Lung (tissue), 17 donors: ENCODE measurements at places on chromosomes 12 and 14. TPM values are rescaled to one million over a fixed set of nuclear protein-coding genes. Genes with fewer than 3 reads are reported as not detected.

SIX6 gene
- total RNA-seq: not detected

KRT83 gene
- not detected for total RNA-seq

SERPINA9 gene
- total RNA-seq: not detected

G2E3 gene
- total RNA-seq: 24.5 TPM

PTPRB gene
- 93.6 TPM for total RNA-seq

RHEBL1 gene
- 0.51 TPM for total RNA-seq

DBX2 gene
- not detected for total RNA-seq

ADGRD1 gene
- total RNA-seq: 85.6 TPM

SLC25A21 gene
- 0.58 TPM for total RNA-seq

MGP gene
- 175 TPM for total RNA-seq

TM9SF1 gene
- total RNA-seq: 42.3 TPM

LRRC23 gene
- total RNA-seq: 48.7 TPM

MBD6 gene
- 132 TPM for total RNA-seq

DNA sequence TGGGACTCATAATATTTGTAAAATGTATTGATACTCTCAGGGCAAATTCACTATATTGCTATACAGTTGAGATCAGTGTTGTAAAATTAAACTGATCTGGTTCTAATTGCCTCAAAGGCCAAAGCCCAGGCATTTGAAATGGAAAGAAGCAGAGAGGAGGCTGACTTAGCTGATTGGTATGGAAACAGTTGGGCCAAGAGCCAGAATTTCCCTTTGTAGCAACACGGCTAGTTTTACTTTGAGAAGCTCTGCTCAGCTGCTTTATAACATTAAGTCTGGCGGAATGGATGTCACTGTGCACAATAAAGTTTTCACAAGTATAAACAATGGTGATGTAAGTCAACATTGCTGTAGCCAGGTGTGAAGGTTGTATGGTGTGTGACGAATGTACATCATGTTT is 186.4 kb downstream of the MSRB3 start:
- DNase-seq: peak; percentile 78

- peak; percentile 71 for DNase-seq
Measured at GRCh38 chr14:95496690-95497259, 19.7 kb downstream of the SYNE3 start.

DNA sequence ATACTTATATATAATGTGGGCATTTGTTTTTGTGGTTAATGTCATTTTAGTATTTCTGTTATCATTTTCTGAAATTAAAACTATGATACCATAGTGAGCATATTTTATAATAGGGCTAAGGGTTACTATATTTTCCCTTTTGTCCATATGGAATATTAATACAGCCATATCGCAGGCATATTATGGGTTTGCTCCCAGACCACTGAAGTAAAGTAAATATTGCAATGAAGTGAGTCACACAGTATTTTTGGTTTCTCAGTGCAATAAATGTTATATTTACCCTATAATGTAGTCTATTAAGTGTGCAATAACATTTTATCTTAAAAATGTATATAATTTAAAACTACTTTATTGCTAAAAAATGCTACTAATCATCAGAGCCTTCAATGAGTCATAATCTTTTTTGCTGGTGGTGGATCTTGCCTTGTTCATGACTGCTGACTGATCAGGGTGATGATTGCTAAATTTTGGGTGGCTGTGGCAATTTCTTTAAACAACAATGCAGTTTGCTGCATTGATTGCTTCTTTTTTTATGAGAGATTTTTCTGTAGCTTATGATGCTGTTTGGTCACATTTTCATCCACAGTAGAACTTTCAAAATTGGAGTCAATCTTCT is 1044.5 kb upstream of the NOVA1 start:
- DNase-seq: no peak

DNA sequence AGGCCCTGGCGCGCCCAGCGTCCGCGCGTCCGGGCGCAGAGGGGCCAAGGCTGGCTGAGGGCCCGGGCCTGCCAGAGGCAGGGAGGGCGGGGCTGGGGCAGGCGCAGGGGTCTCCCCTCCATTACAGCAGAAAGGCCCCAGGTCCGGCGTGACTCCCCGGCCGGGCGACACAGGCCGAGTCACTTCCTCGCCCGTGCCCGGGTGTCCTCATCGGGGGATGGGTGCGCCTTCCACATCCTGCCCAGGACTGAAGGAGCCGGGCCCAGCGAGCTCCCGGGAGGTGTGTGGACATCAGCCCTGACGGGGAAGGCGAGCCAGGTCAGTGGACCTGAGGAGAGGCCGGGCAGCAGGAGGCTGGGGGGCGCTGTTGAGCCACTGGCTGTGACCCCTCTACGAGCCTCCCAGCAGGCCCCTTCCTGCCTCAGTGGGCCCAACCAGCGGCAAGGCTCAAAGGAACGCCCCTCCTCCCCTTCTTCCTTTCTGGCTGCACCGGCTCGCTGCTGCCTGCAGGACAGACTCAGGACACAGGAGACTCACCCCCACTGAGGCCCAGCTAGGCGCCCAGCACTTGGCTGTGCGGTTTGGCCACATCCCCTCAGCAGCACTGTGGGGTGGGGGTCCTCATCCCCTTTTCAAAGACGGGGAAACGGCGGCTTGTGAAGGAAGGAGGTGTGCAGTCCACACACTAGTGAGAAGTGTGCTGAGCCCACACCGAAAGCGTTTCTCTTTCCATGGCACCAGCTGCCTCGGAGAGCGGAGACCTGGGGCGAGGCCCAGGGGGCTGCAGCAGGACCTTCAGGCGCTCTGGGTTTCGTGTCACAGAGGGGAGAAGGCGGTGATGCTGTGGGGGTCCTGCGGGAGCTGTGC is 606 bp downstream of the TNFAIP2 start:
- peak; percentile 51 for DNase-seq

DNA sequence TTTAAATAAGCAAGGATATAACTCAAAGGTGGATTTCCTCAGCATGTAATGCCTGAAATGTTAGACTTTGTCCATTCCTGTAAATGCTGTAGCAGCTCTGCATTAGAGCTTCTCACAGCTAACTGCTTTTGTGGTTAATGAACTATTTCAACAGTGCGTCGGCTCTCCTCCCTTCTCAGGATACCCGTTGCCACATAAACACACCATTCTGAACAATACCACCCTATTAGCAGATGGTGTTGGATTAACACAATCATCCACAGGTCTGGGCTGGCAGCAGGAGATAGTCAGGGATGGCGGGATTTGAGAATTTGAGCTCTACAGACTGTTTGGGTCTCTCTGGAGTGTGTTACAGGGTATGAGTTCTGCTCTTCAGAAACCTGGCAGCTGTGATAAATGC is 33.5 kb upstream of the C12orf42 start:
- no peak for DNase-seq

GRCh38 chr14:101364503-101365328 is 196.6 kb upstream of the DIO3 start:
- peak; percentile 68 for DNase-seq

- DNase-seq: peak; percentile 47
Measured at GRCh38 chr14:60965402-60965801, 15.5 kb downstream of the TRMT5 start.

DNA sequence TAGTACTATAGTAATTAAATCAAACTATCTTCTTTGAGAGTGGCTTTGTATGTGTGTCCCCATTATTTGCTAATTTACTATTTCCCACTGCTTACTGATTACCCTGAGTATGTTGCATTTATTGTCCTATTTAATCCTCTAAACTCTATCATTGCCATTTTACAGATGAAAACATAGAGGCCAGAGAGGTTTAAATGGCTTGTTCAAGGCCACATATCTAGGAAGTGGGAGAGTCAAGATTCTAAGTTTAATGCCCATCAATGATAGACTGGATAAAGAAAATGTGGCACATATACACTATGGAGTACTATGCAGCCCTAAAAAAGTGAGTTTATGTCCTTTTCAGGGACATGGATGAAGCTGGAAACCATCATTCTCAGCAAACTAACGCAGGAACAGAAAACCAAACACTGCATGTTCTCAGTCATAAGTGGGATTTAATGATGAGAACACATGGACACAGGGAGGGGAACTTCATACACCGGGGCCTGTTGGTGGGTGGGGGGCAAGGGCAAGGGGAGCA is 419.7 kb downstream of the ZFP36L1 start:
- DNase-seq: no peak

GRCh38 chr12:71746974-71747611 is 7.6 kb upstream of the RAB21 start:
- peak; percentile 76 for DNase-seq

DNA sequence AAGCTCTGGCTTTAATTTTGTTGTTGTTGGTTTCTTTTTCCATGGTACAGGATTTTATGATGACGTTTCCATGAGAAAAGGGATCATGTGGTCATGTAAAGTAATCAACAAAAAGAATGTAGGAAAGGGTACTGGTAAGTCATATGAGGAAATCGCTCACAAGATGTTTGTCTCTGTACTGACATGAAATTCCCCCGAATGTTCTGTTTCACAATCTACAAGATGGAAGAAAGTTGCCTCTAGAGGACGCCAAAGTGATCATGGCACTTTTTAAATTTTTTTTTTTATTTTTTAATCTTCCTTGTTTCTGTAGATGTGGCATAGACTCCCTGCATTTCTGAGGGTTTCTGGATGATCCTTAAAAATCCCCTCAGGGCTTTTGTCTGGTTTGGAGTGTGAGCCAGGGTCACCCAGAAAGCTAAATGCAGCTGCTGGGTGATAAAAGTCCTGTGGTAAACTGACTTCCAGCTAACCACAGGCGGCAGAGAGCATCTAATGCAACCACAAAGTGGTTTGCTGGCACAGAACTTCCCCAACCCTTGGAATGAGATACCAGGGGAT is 393.5 kb downstream of the CCDC91 start:
- no peak for DNase-seq

DNA sequence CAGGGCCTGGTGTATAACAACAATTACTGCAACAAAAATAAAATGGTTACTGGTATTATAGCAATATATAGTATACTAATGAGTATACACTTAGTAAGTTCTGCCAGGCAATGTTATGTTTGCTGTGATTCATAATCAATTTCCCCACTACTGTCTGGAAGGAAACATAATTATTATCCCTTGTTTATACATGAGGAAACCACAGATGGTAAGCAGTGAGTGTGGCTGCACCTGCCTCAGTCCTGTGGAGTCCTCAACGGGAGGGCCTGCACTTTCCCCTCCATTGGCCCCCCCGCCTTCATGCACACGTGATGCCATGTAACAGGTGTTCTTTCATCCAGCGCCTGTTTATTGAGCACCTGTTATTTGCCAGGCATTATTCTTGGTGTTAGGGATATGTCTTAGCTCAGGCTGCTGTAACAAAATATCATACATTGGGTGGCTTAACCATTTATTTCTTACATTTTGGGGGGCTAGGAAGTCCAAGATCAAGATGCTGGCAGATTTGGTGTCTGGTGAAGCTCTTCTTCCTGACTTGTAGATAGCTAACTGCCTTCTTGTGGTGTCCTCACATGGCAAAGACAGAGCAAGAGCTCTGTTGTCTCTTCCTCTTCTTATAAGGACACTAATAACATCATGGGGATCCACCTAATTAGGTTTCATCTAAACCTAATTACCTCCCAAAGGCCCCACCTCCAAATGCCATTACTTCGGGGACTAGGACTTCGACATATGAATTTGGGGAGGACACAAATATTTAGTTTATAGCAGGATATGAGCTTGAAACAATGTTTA is 59.5 kb upstream of the CHGA start:
- no peak for DNase-seq

DNA sequence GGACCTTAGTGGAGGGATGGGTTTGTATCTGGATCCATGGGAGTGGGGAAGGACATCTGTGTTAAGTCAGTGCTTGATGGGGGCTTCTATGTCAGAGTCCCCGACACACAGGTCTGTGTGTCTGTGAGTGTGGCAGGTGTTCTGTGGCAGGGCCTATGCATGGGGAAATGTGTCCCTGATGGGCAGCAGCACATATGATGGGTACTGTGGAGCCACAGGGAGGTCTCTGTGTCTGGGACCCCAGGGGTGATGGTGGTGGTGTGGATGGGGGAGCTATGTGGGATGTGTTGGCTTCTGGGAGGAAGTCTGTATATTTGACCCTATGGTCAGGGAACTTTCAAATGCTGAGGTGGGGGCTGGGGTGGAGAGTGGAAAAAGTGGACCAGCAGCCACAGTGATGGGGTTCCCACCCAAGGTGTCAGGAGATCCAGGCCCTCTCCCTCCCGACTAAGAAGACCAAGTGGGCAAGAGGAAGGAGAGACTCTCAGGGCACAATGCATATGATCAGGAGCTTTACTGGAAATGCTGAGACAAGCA is 16.5 kb downstream of the KRT7 start:
- no peak for DNase-seq

DNA sequence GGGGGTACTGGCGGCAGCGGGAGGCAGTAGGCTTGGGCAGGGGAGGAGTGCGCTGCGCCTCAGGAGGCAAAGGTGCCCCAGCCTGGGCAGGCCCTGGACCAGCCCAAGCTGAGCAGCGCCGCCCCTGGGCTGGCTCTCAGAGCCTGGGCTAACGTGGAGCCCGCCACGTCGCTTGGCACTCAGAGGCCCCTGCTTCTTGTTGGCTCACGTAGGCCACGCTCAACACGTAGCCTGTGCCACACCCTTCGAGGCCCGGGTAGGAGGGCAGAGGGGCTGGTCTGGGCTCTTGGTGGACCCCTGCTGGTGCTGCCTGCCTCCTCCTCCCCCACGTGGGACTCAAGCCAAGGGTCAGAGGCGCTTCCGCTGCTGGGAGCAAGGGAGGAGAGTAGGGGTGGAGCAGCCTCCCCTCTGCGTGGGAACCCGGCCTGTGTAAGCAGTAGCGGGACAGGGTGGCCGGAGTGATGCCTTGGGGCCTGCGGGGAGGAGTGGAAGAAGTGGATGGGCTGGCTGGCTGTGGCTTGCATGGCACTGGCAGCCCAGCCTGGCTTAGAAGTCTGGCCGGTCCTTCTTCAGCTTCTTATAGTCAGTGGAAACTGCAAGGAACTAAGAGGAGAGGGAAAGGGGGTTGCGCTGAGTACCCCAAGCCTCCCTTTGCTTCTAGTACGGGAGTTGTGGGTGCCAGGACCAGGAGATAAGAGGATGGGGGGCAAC is 5.7 kb downstream of the SHMT2 start:
- peak; percentile 90 for DNase-seq

GRCh38 chr12:91620992-91621391 is 438.4 kb upstream of the DCN start:
- peak; percentile 76 for DNase-seq

- DNase-seq: no peak
Measured at GRCh38 chr12:125470838-125471783, 405.9 kb downstream of the AACS start.

- peak; percentile 71 for DNase-seq
Measured at GRCh38 chr12:93803424-93803807, 126.2 kb downstream of the CRADD start.

- DNase-seq: no peak
Measured at GRCh38 chr12:94969424-94969823, 34.1 kb downstream of the NDUFA12 start.

- no peak for DNase-seq
Measured at GRCh38 chr12:117596968-117597367, 235.5 kb upstream of the NOS1 start.

GRCh38 chr12:29544428-29545101 is 47.1 kb upstream of the OVCH1 start:
- no peak for DNase-seq

- no peak for DNase-seq
Measured at GRCh38 chr12:20946732-20947131, 136.2 kb downstream of the SLCO1B3 start.

DNA sequence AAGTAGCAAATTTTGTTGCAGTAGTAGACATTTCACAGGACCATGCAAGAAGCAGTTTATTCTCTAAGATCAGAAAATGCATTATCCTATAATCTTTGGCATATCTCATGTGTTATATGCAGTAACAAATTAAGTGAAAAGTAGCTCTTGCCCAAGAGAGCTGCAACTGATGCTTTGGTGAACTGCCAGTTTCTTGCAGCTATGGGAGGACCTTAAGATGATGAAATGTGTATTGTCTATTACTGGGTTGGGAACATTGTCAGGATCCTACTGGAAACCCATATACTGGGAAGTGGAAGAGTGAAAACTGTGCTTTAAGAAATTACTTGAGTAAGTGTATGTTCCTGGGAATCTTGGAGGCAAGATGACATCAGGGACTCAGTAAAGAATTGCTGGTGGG is 238.8 kb downstream of the DACT1 start:
- DNase-seq: peak; percentile 95
